ENCODE measurements at places on chromosomes 12 and 14.
A peak's percentile ranks its signal among the peaks of the same experiment; 100 is the strongest.

DNA sequence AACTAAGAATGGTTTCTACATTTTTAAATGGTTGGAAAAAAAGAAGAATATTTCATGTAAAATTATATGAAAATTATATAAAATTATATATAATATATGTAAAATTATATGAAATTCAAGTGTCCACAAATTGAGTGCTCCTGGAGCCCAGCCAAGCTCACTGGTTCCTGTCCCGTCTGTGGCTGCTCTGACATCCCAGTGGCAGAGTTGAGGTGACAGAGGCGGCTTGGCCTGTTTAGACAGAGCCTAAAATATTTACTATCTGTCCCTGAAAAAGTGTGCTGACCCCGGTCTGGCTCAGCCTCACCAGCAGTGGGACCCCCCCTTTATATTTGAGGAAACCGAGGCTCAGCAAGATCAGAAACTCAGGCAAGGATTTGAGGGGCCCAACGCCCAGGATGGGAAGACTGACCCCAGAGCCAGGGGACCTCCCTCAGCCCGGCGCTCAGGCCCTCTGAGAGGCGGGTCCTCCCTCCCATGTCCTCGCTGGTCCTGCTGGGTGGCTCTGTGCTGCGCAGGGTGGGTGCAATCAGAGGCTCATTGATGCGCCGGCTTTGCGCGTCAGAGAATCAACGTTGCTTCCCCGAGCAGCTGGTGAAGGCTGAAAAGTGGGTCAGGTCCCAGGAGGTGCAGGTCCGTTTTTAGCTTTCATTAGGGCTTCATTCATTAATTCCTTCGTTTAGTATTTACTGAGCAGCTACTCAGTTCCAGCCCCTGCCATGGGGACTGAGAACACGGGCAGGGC lies 21.5 kb upstream of the BEGAIN start:
- DNase-seq = no peak

DNA sequence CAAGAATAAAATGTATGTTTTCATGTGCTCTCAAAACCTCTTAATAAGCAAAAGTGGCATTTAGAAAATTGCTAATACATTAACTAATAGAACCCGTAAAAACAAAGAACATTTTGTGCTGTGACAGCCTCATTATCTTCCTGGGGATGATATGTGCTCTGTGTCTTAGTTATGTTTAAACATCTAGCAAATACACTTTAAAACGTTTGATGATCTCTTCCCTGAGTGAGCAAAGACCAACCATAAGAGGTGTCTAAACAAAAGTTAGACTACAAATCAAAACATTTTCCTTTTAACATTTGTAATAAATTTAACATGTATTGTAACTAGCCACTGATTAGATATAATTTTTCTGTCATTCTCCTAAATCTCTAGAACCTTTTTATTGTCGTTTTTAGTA lies 95.8 kb downstream of the SOX5 start:
- DNase-seq = no peak

DNA sequence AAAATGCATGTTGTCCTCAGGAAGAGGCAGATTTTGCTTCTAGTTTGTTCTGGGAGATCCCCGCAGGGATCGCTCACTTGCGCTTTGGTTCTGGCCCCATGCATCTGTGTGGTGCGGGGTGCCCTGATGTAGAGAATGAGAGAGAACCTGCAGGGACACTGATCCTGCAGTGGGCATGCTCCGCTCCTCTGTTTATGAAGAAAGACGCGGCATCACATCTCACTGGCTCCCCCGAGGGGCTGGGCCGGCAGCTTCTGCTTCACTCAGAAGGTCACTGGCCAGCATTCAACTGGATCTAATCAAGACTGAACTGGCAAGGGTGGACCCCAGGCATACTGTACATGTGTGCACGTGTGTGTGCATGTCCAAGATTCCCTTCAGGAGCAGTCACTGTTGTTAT lies 164.2 kb downstream of the CALM1 start:
- DNase-seq = no peak

GRCh38 chr14:50773632-50774541 lies 57.1 kb downstream of the NIN start:
- peak; percentile 72 for DNase-seq

- DNase-seq = peak; percentile 35
Measured at GRCh38 chr14:55245657-55246268, 25.5 kb upstream of the FBXO34 start.

DNA sequence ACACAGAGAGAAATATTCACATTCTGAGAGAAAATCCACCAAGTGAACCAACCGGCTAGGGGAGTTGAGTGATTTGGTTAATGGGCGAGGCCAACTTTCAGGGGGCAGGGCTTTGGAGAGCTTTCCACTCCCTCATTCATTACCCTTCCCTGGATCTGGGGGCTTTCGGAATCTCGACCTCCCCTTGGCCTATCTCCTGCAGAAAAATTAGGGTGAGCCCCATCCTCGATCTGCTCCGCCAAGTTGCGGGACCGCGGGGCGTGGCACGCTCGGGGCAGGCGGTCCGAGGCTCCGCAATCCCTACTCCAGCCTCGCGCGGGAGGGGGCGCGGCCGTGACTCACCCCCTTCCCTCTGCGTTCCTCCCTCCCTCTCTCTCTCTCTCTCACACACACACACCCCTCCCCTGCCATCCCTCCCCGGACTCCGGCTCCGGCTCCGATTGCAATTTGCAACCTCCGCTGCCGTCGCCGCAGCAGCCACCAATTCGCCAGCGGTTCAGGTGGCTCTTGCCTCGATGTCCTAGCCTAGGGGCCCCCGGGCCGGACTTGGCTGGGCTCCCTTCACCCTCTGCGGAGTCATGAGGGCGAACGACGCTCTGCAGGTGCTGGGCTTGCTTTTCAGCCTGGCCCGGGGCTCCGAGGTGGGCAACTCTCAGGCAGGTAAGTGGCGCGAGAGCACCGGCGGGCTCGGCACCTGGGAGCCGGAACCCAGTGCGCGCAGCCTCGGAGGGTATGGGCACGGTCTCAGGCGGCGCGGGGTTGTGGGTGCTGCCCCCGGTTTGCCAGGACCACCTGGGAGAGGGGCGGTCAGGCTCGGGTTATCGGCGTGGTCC lies at the start of gene ERBB3:
ERBB3 (plus strand) TSS at position 443 of the 833 bp plus-strand sequence; CDS start at position 579, 136 bp downstream.
- DNase-seq = peak; percentile 69

DNA sequence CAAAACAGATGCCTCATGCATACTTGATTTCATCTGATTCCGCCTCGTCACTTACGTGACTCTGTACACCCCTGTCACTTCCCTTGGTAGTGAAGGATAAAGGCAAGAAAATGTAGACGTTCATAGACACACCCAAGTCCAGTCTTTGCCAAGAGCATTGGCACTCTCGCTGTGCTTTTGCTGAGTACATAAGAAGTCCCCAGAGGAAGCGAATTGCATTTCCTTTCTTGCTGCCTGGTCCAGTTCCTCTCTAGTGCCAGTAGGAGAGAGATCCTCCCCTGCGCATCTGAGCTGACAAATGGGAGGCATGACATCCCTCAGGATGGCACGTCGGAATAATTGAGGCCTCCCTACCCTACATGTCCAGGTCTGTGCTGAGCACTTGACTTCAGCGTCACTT lies 21.3 kb upstream of the RIN3 start:
- no peak for DNase-seq

DNA sequence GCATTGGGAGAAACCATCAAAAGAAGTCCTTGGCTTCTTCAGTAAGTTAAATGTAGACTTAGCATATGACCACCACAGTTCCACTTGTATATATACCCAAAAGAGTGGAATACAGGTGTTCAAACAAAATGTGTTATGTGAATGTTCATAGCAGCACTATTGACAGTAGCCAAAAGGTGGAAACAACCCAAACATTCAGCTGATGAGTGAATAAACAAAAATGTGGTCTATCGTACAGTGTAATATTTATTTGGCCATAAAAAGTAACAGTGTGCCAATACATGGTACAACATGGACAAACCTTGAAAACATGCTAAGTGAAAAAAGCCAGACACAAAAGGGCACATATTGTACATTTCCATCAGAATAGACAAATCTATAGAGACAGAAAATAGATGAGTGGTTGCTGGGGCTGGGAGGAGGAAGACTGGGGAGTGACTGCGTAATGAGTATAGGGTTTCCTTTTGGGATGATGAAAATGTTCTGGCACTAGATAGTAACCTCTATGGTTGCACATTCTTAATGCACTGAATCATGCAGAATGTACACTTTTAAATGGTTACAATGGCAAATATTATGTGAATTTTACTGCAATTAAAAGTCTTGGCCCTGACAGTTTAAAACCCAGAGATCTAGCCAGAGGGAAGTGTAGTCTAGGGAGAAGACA lies 5.5 kb downstream of the ERP29 start:
- DNase-seq = no peak

DNA sequence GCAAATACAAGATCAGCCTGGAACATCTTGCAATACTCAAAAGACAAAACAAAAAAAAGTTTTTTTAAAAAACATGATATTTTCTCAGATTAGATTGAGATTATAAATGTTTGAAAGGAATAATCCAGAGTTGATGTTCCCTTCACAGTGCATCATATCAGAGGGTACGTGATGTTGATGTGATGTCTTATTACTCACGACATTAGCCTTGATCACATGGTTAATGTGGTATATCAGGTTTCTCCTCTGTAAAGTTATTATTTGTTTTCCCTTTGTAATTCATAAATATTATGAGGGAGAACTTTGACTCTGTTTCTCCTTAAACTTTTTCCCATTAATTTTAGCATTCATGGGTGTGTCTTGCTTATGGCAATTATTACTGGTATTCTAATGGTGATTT lies 26.6 kb downstream of the LIMA1 start:
- DNase-seq = no peak

- no peak for DNase-seq
Measured at GRCh38 chr14:30834353-30834752, 40.0 kb upstream of the COCH start.

- no peak for DNase-seq
Measured at GRCh38 chr14:67317822-67318221, 41.8 kb downstream of the ATP6V1D start.

- no peak for DNase-seq
Measured at GRCh38 chr14:90691627-90692026, 124.6 kb downstream of the TTC7B start.

- DNase-seq = no peak
Measured at GRCh38 chr12:7451756-7452155, 7.8 kb upstream of the CD163L1 start.

DNA sequence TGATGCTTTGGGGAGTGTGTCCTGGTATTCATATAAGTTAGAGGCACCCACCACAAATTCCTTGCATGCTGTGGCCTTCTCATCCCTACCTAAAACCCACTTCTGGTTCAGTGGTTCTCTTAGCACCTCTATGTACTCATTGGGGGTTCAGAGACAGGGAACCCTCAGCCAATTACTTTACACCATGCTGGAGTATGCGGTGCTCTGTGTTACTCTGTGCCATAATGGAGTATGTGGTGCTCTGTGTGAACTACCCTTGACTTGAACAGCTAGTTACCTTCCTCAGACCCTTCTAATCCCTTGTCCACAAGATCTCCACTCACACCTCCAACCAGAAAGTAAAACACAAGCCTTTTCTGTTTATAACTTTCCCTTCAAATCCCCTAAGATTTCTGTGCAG lies 172.5 kb upstream of the E2F7 start:
- DNase-seq = no peak

DNA sequence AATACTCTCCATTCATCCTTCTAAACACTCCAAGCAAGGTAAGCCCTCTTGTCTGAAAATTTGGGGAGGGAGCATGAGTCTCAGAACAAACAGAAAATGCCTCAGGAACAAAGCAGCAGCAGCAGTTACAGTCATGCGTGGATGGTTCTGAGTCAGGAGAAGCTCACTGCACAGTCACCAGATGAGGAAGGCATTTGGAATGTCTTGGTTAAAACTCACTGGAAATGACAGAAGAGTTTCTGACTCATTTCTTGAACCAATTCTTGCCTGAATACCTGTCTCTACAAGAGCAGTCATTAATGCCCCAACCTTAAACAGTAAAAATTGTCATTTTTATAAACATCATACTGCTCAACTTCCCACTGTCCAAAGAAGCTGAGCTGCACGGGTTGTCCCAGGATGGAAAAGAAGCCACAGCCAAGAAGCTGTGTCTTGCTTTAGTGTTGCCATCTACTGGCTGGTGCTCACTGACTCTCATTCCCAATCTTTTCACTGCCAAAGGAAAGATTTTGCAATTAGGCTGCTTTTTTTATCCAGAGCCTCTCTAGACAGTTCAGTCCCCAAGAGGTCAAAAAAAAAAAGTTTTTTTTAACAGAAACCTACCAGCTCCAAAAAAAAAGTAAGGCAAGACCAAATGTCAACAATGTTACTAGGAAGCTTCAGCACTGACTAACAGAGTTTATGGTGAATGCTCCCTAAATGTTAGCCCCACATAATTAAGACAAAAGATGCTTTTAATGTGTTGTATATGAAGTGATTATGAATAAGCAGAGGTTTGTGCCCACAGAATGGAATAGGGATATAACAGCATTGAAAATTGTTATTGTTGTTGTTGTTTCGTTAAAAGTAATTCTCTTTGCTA lies 40.4 kb downstream of the KICS2 start:
- DNase-seq = peak; percentile 29

DNA sequence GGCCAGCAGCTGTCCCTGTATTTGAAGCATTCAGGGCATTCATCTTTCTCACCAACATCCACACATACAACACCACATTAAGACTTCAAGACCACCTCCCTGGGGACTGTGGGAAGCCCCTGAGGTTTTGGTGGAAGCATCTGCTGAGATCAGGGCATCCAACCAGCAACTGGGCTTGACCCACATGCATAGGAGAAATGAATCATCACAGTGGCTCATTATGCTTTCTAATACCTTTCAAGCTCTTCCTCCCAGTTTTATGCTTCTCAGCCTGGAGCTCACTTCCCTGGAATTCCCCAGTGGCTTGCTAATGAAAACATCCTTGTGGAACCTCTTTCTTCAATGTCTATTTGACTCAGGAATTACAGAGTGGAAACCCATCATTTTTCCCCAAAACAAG lies 21.4 kb upstream of the CMKLR1 start:
- DNase-seq = no peak

- no peak for DNase-seq
Measured at GRCh38 chr12:124030008-124030407, 57.0 kb downstream of the ZNF664 start.

DNA sequence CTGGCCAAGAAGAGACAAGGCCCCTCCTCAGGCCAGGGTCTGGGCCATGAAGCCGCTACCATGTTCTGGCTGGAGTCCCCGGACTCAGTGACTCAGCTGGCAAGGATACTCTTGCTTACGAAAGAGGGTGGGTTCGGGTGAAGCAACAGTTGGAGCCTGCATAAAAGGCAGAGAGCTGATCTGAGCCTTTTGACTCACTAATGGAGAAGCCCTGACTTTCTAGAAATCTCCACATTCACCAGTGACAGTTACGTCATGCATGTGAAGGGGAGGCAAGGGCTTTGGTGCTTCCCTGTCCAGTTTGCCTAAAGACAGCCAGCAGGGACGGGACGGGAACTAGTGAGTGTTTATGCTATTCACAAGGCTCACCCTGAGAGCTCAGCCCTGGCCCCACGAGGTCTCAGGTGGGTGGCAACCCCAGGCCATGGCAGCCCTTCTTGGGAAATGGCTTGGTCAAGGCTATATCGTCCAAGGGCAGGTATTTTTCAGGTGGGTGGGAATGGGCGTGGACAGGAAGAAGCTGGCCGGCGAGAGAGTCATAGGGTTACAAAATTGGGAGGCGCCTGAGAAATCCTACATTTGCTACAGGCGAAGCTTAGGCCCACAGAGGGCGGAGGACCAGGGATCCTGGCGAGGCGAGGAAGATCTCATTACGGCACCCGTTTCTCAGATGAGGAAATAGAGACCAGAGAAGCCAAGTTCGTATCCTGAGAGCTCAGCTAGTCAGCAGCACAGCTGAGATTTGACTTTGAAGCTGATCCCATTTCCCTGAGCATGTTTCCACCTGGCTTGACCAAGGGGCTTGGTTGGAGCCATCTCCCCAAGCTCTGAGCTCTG lies 314.6 kb downstream of the BCL11B start:
- DNase-seq = peak; percentile 0

GRCh38 chr12:116384691-116385485 lies 107.4 kb upstream of the MED13L start:
- DNase-seq = peak; percentile 86

Measured in OCI-M1 (cell line).